GM19239 (cell line): ENCODE measurements at places on chromosomes 7 and 10.

DNA sequence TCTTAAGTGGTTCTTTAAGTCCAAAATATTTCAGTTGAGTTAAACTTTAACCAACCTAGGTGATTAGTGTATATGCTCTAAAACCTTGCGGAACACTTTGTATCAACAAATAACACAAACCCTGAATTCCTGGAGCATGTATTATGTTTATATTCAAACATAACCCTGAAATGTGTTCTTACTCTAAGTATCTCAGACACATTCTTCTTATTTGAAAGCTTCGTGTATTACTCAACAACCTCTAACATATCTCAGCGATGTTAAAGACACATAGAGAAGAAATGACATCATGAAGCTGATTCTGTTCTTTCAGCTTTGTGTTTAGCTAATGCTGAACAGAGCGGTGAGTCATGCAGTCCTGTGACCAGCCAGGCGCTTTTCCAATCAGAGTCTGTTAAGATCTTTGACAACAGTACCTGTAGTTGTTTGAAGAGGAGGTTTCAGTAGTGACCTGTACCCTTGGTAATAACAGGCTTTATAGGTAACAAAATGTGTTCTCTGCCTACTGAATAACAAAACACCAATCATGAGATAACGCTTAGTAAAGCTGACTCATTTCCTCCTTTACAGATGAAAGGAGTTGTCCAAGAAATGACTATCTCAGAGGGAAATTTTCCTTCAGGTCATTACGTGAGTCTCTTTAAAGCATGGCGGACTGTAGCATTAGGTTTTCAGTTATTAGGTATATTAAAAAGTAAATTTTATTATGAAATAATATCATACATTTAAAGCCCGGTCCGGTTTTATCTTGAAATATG, 67.3 kb upstream of the KLF6 start:
- DNase-seq: no peak

- peak; percentile 16 for DNase-seq
Observed at GRCh38 chr10:122567056-122567660, 6.6 kb downstream of the DMBT1 start.

DNA sequence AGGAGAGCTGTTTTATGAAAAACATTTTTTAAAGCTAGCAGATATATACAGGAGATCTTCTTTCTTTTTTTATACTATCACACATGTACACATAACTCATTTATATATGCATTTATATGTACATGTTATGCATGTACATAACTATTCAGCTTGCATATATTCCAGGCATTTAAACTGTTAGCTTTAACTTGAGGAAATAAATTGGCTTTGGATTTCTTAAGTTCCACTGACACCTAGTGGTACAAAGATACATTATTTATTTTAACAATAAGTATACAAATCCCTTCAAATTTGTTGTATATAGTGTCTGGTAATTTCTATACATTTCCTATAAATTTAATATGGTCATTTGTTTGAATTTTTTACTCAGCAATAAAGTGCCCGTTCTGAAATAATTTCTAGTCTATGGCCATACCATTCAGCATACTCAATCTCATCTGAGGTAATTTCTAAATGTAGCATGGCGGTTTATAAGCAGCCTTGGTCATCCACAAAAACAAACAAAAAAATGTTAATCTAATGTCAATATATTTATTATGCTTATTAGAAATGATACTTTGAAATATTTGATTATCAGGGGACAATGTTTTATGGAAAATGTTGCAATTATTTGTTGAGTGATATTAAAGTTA, 11.6 kb downstream of the ZDHHC6 start:
- no peak for DNase-seq

GRCh38 chr7:24441314-24442027, 131.8 kb upstream of the PALS2 start:
- DNase-seq: no peak

DNA sequence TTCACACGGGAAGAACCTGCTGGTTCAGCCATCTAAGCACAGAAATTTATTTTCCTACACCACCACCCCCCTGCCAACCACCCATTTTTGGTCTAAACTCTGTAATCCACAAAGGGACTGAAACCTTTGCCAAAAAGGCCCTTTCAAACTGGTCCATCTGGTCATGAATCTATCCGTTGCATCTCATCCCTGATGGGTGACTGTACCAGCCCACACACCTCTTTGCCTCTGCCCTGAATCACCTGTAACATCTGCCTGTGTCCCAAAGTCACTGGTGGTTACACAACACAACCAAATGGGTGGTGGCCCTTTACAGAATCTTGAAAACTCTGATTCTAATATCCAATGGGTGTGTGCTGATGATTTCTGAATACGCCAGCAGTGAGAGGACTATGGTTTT, 503.4 kb downstream of the PARD3 start:
- no peak for DNase-seq

- DNase-seq: no peak
Observed at GRCh38 chr7:85554236-85555178, 367.7 kb upstream of the SEMA3D start.

DNA sequence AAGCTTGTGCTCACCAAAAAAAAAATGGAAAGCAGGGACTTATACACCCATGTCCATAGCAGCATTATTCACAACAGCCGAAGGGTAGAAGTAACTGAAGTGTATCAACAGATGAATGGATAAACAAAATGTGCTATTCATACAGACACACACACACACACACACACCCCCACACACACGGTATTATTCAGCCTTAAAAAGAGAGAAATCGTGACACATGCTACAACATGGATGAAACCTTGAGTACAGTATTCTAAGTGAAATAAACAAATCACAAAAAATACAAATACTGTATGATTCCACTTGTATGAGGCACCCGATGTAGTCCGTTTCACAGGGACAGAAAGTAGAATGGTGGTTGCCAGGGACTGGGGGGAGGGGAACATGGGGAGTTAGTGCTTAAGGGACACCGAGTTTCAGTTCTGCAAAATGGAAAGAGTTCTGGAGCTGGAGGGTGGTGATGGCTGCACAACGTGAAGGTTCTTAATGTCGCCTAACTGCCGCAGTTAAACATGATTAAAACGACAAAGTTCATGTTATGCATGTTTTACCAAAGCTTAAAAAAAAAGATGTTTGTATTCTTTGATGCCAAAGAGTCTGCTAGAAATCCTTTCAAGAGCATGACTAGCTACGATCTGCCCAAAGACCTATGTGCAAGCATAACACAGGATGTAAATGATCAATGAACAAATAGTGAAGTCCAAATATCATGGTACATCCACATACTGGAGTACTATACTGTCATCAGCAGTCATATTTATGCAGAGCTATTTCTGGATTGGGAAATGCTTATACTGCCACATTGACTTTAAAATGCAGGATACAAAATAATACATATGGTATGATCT, 7.2 kb downstream of the TNS3 start:
- no peak for DNase-seq

- no peak for DNase-seq
Observed at GRCh38 chr10:856416-857157, 74.9 kb downstream of the LARP4B start.

- peak; percentile 31 for DNase-seq
Observed at GRCh38 chr10:69449841-69450240, 1.4 kb upstream of the TSPAN15 start.

DNA sequence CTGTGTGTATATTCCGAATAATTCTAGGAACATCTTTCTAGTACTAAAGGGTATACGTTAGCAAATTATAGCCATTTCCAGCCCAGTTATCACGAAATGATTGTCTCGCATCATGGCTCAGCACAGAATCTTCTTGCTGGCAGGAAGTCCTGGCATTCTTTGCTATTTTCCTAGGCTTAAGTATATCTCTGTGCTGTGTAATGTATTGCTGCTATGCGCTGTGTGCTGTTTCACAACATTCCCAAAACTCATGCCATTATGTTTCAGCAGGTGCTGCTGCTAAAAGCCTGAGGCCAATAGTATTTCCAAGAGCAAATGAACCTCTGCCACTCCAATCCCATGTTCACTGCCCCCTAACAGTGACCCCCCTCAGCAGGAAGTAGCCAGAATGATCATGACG, 62.9 kb upstream of the ZNF92 start:
- DNase-seq: no peak

DNA sequence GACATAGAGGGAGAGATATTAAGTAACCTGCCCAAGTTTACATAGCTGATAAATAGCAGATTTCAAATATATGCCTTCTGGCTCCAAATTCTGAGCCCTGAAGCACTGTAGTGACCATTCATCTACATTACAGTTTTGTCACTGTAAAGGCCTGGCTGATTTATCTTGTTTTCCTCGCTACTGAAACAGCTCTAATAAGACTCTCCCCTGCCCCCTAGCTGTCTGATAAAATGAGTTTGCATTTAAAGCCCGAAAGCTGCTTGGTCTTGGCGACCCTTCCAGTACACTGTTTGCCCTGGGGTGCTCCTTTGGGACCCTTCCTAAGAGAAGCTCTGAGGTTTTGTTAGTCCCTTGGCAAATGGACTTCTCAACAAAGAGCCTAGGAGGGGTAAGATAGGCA, 59.7 kb upstream of the RAB11FIP2 start:
- DNase-seq: no peak

DNA sequence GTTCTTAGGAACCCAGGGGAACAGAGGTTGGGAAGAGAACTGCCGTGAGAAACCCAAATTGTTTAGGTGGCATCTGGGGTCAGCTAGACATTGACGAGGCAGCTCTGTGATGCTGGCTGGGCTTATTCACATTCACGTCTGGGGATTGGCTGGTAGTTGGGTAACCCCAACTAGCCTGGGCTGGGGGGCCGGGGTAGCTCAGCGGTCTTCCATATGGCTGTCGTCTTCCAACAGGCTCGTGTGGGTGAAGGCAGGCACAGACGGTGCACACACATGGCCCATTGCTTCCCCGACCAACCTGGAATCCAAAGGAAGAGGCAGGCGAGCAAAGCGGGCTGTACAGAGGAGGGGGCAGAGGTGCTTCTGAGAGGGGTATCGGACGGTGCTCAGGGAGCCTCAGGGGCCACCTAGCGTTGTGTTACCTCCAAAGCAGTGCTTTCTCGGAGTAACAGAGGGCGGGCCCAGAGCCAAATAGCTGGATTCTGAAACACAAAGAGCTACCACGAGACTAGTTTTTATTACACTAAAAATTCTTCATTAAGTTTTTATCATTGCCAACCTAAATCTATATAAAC, 34.5 kb downstream of the MKI67 start:
- no peak for DNase-seq
